Lung (tissue), 17 donors: ENCODE measurements at places on chromosomes 3 and 15.

DNA sequence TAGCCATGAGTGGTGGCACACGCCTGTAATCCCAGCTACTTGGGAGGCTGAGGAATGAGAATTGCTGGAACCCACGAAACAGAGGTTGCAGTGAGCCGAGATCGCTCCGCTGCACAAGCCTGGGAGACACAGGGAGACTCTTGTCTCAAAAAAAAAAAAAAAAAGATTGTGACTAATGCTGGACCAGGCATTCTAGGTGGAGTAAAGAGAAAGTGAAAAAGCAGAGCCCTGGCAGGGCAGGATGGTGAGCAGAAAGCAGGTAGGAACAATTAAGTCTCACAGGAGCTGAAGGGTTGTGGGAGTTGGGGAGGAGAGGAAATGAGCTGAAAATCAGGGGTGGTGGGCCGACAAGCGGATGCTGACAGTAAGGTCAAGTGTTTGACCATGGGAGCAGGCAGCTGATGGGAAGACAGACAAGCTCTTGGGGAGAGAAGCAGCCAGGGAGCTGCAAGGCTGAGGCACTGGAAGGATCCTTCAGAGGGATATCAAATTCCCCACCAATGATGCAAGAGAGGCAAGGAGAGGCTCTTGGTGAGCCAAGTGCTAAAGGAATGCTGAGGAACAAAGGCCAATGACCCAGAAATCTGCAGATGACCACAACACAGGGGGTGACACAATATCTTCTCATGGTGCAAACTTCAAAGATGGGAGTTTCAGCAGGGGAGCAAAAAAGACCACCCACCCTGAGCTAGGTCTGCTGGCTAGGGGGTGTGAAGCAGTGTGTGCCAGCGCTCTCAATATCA, 251.1 kb downstream of the ULK4 start:
- no peak for DNase-seq

GRCh38 chr3:172181932-172182586, 142.7 kb downstream of the FNDC3B start:
- no peak for DNase-seq

DNA sequence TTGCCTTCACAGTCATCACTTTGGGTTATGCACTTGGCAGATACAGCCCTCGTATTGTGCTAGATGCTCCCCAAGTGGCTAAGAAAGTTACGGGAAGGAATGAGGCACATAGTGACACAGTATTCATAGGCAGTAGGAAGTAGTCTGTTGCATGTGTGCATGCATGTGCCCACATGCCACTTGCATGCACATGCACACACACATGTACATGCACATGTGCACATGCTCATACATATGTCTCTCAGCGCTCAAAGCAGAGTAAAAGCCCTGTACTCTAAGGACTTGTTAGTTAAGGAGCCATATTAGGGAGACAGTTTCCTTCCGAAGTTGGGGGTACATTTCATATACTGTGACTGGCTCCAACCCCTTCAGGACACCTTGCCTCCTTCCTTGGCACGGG, 128.9 kb downstream of the CHCHD6 start:
- DNase-seq, result no peak

DNA sequence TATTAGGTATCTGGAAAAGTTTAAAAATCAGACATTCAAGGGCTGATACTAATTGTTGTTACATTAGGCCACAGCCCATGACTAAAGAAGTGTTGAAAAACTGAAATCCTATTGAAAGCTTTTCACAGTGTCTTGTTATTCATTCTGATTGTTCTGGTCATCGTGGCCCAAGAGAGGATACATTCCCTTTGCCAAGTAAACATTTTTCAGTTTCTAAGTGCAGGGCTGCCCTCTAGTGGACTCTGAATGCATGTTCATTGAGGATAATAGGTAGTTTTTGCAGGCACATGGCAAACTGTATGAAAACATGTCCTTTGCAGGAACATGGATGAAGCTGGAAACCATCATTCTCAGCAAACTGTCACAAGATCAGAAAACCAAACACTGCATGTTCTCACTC, 181.1 kb downstream of the MYRIP start:
- DNase-seq, result no peak

DNA sequence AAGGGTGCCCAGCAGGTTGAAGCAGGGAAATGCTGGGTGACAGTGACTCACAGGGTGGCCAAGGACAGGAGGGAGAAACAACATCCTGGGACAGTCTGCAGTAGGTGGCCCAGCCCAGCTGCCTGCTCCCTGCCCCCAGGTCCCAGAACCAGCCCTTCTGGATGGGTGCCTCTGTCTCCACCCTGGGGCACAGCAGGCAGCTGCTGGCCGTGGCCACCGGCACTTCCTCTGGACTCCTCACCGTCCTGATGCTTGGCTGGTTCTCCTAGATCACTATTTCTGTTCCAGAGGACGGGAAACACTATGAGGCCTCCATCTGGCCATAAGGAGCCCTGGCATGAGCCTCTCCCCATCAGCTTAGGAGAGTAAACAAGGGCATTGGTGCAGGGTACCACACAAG, 258.9 kb downstream of the XXYLT1 start:
- DNase-seq, result no peak

DNA sequence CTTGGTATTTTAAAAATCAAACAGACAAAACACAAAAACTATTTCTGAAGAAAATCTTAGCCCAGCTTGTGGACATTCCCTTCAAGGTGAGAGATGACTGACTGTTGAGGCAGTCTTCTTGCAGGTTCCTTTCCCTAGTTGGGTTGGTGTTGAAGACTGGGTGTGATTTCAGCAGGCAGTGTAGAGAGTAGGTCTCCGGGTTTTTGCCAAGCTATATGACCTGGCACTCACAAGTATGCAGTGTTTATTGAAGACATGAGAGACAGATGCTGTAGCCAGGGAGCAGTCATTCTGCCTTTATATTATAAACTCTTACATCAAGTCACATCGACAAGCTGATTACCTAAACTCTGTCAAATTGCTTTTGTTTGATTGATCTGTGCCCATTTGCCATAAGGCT, 17.5 kb downstream of the SENP8 start:
- no peak for DNase-seq
